ENCODE measurements at places on chromosomes 7 and 10.

DNA sequence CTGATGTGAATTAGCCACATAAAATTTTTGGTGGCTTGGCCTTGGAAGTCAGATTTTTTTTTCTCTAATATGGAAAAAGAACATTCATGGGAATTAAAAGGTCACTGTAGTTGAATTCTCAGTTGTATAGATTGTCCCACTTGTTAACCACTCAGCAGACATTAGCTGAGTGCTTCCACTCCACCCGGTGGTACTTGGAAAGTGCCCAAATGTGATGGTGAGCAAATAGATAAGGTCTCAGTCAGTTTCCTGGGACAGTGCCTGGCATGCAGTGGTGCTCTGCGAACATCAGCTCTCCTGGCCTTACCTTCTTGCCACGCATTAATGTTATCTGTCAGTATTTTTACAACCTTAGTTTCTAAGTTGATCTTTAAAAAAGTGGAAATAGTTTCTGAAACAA lies 1.4 kb downstream of the ATP5F1C start:
- peak overlapping the region; percentile 95 for H3K4me3 ChIP-seq
- no peak overlapping the region for H3K27ac ChIP-seq
- peak; percentile 34 for DNase-seq
- no peaks in the 10 kb centered on the region for H3K36me3 ChIP-seq
- no peaks in the 10 kb centered on the region for H3K4me1 ChIP-seq

DNA sequence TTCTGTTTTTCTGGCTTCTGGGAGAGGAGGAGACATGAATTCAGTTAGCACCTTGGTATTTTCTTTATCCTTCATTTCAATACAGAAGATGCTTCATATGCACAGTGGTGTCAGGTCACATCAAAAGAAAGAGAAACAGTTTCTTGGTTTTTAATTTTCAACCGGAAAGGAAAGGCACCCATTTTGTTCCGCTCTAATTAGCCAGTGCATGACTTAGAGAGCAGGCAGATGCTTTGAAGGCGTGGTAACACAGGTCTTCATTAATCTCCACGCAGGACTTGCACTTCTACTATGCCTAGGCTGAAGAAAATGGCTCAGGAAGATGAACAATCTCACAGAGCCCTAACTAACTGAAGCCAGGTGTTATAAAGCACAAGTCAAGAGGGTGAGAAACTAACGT lies 70.4 kb upstream of the ATRNL1 start:
- H3K4me1 ChIP-seq, result no peaks in the 10 kb centered on the region
- H3K27ac ChIP-seq, result no peak overlapping the region
- no peaks in the 10 kb centered on the region for H3K36me3 ChIP-seq
- no peaks in the 10 kb centered on the region for H3K27me3 ChIP-seq

GRCh38 chr7:143979359-143979758 lies 20.8 kb upstream of the OR6B1 start:
- no peak for DNase-seq
- no peak overlapping the region for H3K4me3 ChIP-seq
- H3K27me3 ChIP-seq, result no peaks in the 10 kb centered on the region
- no peaks in the 10 kb centered on the region for H3K4me1 ChIP-seq
- H3K36me3 ChIP-seq, result no peaks in the 10 kb centered on the region

GRCh38 chr7:2296832-2297231 lies 17.4 kb downstream of the SNX8 start:
- no peak for DNase-seq
- no peak overlapping the region for H3K27ac ChIP-seq
- no peaks in the 10 kb centered on the region for H3K4me1 ChIP-seq
- H3K36me3 ChIP-seq, result no peaks in the 10 kb centered on the region
- no peak overlapping the region for H3K4me3 ChIP-seq

DNA sequence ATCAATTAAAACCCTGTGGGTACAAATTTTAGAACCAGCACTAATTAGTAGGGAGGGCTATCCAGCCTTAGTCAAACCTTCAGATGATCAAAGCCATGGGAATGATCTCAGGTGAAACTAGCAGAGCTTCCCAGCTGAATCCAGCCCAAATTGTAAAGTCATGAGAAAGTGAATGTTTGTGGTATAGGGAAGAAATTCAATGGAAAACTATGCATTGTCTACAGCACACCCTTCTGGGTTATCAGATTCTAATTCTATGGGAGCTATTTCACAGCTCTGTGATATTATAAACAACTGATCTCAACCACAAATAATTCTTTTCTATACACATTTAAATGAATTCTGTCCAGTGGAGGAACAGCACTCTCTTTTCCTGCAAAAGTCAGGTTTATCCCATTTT lies 24.6 kb upstream of the BMPER start:
- no peaks in the 10 kb centered on the region for H3K4me1 ChIP-seq
- no peak overlapping the region for H3K27ac ChIP-seq
- H3K36me3 ChIP-seq, result no peaks in the 10 kb centered on the region
- no peak overlapping the region for H3K4me3 ChIP-seq
- no peak for DNase-seq

DNA sequence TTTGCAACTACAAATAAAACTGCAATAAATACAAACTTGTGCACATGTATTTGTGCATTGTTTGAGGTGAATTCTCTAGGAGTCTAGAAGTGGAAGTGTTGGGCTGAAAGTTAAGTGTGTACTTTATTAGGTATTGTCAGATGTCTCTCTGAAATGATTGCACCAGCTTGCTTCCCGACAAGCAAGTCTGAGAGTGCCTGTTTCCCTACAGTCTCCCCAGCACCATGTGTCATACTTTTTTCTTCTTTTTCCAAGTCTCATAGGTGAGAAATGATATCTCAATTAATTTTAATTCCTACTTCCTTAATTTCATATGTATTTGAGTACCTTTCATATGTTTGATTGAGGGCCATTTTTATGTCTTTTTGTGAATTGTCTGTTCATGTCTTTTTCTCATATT lies 336.2 kb downstream of the PAXIP1 start:
- no peaks in the 10 kb centered on the region for H3K4me1 ChIP-seq
- no peaks in the 10 kb centered on the region for H3K36me3 ChIP-seq
- DNase-seq, result no peak
- no peak overlapping the region for H3K4me3 ChIP-seq

- H3K4me1 ChIP-seq, result no peaks in the 10 kb centered on the region
- no peak overlapping the region for H3K4me3 ChIP-seq
- H3K27ac ChIP-seq, result no peak overlapping the region
- peak; percentile 50 for DNase-seq
- H3K27me3 ChIP-seq, result no peaks in the 10 kb centered on the region
- H3K36me3 ChIP-seq, result no peaks in the 10 kb centered on the region
Measured at GRCh38 chr7:2928256-2928612, 84.1 kb upstream of the GNA12 start.

DNA sequence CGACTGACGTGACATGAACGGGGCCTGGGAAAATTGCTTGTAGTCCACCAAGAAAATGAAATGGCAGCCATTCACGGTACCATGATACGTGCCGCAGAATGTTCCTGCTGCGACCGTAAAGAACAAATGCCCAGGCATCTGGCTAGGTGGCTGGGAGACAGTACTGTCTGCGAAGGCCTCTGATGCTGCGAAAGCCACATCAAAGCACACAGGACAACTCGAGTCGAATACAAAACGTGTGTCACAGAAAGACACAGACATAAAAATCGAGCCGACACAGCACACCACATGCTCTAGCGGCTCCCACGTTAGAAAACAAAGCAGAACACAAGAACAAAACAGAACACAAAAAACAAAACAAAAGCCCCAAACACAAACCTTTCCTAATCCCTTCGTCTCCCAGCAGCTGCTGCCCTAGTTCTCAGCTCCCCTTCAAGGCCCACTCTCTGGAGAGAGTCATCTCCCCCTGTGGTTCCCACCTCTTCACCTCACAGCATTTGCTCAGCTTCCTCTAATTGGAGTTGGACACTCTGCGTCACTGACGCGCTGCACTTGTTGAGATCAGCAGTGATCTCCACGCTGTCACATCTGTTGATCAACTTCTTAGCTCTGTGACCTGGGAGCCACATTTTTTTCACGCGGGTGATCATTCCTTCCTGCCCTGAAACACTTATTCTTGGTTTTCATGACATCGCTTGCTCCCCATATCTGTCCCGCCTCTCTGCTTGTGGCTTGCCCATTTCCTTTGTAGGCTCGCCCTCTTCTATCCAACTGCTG lies 112.2 kb downstream of the CLEC2L start:
- H3K4me3 ChIP-seq, result no peak overlapping the region
- H3K27me3 ChIP-seq, result no peaks in the 10 kb centered on the region
- H3K4me1 ChIP-seq, result no peaks in the 10 kb centered on the region
- peak overlapping the region; percentile 8 for H3K27ac ChIP-seq
- H3K36me3 ChIP-seq, result peaks cover 11% of the 10 kb centered on the region
